Right ventricle myocardium superior (tissue), 1 donor: ENCODE measurements at places on chromosomes 1 and 21.

DNA sequence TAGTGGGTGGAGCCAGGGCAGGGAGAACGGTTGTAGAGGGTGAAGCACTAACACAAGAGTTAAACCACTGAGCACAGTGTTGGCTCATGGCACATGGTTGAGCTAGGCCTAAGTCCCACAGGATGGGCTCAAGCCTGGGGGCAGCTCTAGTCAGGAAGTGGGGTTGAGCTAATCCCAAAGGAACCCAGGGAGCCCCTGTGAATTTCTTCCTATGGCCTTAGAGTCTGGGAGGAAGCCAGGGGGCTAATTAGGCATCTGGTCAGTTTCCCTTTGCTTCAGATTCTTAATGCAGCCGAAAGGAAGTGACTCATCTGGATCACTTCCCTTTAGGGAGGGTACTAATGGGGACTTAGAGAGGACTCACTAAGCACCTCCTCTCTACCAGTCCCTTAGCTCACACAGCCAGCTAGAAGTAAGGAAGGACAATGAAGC is 10.1 kb downstream of the CFAP45 start:
- DNase-seq = no peak

GRCh38 chr1:156228501-156228900 is 13.5 kb upstream of the BGLAP start:
- no peak for DNase-seq

- DNase-seq = no peak
Measured at GRCh38 chr1:3807769-3808168, 11.5 kb upstream of the LRRC47 start.

DNA sequence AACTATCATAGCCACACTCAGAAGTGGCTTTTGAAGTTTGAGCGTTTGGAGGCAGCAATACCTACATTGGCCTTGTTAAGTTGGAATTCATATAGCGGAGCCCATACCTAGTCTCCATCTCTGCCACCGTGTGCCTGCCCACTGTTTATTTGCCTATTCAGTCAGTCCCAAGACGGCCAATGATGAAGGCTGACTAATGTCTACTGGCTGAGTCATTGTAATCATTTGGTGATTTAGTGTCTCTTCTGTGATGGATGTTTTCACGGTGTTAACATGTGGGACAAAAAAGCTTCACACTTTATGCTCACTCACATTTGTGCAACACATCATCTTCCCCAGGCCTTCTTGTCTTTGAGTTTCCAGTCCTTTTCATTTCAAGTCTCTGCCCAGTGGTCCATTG is 92.6 kb upstream of the PBX1 start:
- DNase-seq = no peak

DNA sequence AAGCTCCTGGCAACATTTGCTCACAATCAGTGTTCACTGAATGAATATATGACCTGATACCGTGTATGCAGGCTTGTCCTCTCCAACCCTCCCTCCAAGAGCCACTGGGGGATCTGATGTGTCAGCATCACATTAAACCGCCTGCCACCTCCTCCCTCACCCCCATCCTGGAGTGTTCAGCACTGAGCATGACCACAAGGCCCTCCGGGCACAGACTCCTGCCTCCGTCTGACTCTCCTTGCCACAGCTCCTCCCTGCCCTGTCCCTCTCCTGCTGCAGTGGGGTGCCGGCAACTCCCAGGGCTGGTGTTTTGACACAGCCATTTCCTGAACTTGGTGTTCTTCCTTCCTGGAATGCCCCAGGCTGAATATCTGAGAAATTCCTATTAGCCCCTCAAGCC is 136.7 kb downstream of the FCRL5 start:
- DNase-seq = no peak

DNA sequence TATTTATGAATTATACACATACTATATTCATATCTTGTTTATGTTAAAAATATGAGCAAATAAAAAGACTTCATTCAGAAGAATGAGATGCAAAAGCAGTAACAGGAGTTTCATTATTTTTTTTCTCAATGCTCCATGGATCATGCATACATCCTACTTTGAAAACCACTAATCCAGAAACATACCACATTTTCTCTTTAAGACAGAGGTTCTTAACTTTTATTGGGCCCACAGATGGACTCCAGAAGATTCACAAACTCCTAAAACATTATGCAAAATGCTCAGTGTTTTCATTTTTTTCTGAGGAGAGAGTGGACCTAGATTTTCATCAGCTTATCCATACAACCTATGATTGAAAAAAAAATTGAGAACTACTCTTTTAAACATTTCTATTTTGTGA is 227.8 kb downstream of the DNM3 start:
- no peak for DNase-seq

DNA sequence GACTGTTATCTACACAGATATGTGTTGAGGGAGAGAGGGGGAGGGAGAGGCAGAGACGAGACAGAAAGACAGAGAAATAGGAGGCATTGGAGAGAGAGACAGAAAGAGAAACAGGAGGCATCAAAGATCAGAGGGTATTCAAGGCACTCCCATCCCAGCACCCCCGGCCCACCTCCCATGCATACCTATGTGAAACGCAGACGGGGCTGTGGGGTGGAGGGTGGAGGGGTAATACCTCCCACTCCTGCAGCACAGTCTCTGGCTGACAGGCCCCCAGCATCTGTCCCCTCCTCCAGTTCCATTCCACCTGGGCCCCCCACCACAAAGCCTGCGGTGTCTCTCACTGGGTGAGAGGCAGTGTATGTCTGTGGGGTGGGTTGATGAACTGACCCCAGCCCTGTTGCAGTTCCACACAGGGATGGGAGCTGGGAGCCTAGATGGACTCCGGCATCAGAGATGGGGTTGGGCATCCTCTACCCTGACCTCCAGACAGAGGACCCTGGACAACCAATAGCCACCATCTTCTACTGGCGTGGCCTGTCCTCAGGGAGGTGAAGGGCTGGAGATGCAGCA is 49.7 kb downstream of the RAP1GAP start:
- no peak for DNase-seq
